Activated CD4-positive, alpha-beta T cell treated with anti-CD3 and anti-CD28 coated beads, Interleukin-2, amount 50 U/mL, for 24 hours (primary cell): ENCODE measurements at places on chromosomes 6 and 20.

- DNase-seq, result no peak
These were observed 156.8 kb upstream of the KCNQ5 start for GRCh38 chr6:72464791-72465691.

GRCh38 chr6:50822078-50822476 is 3.4 kb downstream of the TFAP2B start:
- DNase-seq, result no peak

DNA sequence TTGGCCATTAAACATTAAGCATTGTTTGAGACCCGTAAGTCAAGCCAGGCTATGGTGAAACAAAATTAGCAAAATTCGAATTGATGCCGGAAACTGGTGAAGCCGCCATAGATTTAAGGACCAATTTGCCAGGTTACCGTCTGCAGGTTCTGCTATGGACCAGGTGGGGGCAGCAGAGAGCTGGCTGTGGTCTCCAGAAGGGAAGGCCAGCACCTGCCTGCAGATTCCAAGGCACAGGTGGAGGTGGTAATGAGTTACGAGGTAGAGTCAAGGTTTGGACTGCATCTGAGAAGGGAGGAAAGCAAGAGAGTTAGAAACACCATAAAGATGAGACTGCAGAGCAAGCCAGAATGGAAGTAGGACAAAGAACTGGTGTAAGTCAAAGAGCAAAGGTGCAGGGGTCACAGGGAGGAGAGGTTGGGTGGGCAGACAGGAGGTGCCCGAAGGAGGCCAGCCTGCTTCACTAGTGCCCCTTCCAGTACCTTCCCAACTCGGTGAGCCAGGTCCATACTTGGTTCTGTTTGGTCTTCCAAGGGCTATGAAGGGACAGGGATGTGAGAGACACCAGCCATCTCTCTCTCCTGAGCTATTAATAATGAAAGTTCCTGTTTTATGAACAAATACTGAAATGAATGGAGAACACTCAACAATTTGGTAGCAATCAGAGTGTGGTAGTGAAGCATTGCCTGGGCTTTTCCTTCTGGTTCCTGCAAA is 131.6 kb upstream of the ESR1 start:
- DNase-seq, result no peak

DNA sequence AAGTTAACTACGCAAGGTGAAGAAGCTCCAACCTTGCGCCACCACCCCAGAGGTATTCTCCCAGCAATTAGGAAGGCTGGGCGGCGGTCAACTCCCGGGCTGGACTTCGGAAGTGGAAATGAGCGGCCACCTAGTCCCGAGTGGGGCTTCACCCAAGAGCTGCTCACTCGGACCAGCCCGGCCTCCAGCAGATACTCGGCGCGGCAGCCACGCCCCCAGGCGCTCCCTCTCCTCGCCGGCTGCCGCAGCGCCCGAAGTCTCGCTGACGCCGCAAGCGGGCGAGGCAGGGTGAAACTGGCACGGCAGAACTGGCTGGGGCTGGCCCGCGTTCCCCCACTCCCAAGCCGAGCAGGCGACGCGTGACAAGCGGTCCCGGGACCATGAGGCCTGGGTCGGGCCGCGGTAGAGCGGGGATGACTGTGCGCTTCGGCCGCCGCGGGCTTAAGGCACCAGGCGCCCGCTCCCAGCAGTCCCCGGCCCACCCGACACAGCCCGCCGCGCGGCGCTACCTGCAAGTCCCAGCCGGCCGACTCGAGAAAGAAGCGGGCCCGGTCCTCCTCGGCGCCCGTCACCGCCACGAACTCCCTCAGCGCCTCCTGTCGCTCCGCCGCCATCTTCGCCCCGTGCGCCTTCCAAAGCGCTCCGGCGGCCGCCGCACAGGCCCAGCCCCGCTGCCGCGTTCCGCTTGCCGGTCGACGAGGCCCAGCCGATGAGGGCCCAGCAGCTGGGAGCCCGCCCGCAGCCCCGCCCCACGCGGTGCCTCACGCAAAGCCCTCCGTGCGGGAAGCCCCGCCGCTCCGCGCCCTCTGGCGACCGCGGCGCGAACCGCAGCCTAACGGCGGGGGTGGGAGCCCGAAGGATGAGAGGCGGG is at the start of gene NSFL1C:
NSFL1C (minus strand) TSS at position 639 of the 871 bp plus-strand sequence; CDS start at position 614, 25 bp downstream.
- DNase-seq, result peak; percentile 95

GRCh38 chr6:56335726-56336125 is 88.3 kb upstream of the COL21A1 start:
- no peak for DNase-seq

DNA sequence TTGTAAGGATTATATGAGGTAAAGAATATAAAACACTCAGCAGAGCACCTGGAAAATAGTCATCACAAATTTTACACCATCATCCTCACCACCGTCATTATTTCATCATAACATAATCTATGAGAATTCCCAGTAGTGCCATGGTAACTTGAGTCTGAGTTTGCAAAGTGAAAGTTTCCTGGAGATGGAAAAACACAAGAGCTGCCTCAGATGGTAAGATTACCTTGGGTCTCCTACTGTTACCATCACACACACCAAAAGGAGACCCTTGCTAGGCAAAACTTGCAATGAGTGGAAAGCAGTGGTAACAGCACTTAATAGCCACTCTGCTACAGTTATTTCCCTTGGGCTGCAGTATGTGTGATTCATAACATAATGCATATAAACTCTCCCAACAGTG is 589.8 kb downstream of the RNF144B start:
- DNase-seq, result no peak

DNA sequence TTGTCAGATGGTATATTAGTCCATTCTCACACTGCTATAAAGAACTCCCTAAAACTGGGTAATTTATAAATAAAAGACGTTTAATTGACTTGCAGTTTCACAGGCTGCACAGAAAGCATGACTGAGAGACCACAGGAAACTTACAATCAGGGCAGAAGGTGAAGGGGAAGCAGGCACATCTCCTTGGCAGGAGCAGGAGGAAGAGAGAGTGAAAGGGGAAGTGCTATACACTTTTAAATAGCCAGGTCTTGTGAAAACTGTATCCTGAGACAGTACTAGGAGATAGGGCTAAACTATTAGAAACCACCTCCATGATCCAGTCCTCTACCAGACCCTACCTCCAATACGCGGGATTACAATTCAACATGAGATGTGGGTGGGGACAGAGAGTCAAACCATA is 193.9 kb upstream of the KCNG1 start:
- no peak for DNase-seq

DNA sequence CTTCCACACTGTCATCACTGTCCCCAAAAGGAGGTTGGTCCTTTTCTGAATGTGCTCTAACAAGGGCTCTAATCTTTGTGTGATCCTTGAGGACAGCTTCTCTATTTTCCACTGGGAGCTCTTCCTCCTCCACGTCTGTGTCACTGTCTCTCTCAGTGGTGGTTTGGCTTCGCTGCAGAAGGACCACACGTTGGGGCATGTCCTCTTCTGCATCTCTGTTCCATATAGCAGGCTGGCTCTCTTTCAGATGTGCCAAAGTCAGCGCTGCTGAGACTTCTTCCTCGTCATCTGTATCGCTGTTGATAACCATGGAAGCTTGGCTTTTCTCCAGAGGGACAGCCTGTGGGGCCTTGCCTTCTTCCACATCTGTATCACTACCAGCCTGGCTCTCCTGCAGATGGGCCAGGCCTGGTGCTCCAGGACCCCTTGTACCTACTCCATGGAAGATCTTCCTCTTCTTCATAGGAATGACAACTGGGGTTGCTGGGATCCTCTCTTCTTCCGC is 4.6 kb downstream of the MDC1 start:
- DNase-seq, result no peak
